ENCODE measurements at places on chromosomes 12 and 14. TPM values are rescaled to one million over a fixed set of nuclear protein-coding genes. Genes with fewer than 3 reads are reported as not detected.

Gene HOXC6
- 0.41 TPM for total RNA-seq

Gene GTF2H3
- total RNA-seq: 13.3 TPM

Gene GDF3
- total RNA-seq: not detected

Gene OR4Q2
- total RNA-seq: not detected

Gene GALNT9
- total RNA-seq: not detected

DNA sequence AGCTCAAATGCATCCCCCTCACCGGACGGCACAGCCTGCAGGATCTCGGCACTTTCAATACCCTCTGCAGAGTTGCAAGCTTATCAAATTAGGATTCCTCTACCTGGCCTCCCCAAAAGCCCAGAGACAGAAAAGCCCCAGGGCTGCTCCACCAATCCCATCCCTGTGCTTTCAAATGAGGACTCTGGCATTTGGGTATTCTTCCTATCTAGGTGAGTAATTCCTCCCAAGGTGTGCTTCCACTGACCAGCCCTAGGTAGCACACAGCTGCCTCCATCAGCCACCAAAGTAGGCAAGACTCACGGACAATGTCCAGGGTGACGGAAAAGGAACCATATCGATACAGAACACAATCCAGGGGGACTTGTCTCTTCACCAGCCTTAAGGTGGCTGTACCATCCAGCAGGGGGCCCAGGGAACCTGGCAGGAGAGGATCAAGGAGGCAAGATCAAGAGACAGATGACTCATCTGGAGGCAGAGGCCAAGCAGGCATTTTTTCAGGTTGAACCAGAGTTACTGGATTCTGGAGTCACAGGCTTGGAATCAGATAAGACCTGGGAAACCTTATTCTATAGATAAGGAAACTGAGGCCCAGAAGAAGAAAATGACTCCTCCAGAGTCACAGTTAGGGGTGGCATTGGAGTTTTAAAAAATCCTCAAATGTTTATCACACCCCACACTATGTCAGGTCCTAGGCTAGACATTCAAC, 9.9 kb downstream of the PMEL start:
- DNase-seq: no peak

DNA sequence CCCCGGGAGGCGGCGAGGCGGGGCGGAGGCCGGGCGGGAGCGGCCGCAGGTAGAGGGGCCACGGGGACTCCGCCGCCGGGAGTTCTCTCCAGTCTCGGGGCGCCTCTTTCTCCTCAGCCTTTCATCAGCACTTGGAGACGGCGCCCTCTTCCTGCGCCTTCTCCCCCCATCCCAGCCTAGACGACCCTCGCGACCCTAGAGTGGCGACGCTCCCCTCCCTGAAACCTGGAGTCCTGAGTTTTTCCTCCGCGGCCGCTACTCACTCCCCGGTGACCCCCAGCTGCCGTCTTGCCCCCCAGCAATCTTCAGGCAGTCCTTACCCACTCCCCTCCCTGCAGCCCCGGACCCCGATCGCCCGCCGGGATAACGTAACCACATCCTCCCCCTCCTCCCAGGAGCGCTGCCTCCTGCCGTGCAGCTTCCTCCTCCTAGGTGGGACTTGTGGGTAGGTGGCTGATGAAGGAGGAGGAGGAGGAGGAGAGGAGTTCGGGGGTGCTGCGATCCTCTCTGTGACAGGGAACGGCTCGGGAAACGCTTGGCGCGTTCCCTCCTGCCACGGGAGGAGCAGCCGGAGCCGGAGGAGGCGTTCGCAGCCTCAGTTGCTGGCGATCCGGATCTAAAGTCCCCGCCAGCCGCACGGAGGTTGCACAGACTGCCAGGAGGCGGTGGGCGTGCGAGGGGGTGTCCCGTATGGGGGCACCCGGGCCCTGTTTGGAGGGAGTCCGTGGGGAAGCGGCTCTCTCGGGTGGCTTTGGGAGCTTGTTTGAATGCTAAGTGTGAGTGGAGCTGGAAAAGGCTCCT, 891 bp downstream of the PLEKHA5 start:
- DNase-seq: peak; percentile 70

DNA sequence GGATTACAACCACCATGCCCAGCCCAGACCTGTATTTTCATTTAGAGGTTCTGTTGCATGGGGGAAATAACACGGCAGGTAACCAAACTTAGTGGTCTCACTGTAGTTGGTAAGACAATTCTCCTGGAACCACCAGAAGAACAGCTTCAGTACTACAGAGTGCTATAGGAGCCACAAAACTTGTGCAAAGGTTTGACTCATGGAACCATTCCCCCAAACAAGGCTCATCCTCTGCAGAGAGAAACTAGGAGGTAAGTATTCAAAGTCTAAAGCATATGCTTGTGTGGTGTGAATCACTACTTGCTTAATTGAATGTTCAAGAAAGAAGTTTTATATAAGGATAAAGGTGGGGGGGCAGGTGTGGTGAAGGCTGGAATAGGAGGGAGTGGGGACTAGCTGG, 58.7 kb downstream of the GNS start:
- no peak for DNase-seq

DNA sequence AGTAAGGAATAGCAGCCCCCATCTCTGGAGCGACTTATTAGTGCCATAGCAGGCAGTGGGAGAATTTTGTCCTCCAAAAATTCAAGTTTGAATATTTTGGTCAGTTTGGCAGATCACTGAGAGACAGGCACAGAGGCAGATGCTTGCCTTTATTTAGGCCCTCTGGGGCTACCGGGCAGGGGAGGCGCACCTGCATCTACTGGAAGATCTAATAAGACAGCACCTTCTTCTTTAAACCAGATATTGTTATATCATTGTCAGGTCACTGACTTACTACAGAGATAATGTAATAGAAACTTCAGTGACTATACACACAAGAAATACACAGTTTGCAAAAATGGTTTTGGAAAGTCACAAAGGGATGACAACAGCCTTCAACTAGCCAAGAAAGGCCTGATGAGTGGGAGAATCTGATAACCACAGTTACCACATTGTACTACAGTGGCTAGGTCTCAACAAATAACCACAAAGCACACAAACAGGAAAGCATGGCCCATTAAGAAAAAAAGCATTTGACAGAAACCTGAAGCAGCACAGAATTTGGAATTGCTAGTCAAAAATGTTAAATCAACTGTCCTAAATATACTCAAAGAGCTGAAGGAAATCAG, 56.8 kb downstream of the CDK17 start:
- DNase-seq: no peak

- DNase-seq: no peak
Observed at GRCh38 chr14:94384342-94384741, 4.1 kb downstream of the SERPINA1 start.

- DNase-seq: no peak
Observed at GRCh38 chr14:71163842-71164629, 256.8 kb downstream of the PCNX1 start.

DNA sequence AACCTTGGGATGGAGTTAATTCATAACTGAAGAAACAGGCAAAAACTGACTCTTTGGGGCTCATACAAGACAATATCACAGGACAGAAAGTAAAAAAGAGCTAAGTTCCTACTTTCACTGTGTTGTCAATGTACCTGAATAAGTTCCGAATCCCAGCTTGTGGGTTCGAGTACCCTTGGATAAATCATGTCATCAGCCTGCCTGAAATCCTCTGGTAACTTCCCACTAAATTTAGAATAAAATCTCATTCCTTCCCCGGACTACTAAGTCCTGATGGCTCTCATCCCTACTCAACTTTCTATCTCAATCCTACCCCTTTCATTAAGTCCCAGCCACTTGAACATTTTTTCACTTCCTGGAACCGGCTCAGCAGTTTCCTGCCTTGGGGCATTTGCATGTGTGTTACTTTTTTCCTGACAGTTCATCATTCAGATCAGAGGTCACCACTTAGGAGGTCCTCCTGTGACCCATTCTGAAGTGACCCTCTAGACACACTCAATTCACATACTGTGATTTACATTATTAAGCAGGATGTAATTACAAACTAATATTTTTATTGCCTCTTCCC, 12.7 kb downstream of the ERP29 start:
- no peak for DNase-seq

- DNase-seq: no peak
Observed at GRCh38 chr14:70901269-70901668, 6.0 kb upstream of the PCNX1 start.

DNA sequence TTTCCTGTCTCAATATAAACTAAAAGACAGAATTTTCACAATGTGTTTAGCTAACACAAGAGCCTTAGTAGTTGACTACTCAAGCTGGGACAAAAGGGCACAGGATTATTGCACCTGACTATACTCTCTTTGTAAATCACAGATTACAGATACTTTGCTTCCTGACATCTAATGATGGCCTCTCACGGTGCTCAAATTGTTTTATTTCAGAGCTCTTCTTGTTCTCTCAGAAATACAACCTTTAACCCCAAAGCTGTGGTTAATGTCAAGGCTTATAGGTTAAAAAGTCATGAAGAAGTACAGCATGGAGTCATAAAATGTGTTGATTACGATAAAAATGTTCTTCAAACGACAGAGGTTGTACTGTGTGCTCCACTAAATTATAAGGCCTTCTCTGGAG, 89.9 kb upstream of the CPNE8 start:
- no peak for DNase-seq

DNA sequence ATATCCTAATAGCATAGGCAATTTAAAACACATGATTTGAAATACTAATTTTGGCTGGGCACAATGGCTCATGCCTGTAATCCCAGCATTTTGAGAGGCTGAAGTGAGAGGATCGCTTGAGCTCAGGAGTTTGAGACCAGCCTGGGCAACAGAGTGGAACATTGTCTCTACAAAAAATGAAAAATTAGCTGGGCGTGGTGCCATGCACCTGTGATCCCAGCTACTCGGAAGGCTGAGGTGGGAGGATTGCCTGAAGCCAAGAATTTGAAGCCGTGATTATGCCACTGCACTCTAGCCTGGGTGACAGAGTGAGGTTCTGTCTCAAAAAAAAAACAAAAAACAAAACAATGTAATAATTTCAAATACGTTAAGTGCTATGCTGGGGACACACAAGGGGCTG, 83.3 kb downstream of the SSPN start:
- DNase-seq: no peak

- no peak for DNase-seq
Observed at GRCh38 chr12:53676656-53677015, 753 bp upstream of the ATP5MC2 start.

- no peak for DNase-seq
Observed at GRCh38 chr14:49240383-49240782, 345.8 kb downstream of the RPS29 start.

DNA sequence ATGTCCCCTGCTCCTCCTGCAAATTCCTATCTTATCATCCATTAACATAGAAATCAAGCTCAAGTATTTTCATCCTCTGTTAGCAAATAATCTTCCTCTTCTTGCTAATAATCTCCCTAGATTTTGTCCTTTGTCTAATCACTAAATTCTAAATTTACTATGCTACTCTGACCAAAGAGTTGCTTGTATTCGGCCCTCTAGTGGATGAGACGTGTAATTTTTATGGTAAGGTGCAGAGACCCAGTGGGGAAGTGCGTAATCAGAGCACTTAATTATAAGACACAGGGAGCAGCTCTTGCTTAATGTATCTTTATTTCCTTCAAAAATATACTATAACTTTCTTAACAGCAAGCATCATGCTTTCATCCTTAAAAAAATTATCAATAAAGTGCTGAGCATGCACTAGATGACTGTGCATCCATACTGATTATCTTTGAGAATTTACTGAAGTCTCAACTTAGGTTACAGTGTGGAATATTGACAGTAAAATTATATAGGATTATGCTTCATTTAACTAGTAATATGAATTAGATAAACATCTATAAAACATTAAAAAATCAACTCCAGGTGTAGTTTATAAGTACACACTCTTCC, 212.6 kb downstream of the SLC16A7 start:
- DNase-seq: no peak

DNA sequence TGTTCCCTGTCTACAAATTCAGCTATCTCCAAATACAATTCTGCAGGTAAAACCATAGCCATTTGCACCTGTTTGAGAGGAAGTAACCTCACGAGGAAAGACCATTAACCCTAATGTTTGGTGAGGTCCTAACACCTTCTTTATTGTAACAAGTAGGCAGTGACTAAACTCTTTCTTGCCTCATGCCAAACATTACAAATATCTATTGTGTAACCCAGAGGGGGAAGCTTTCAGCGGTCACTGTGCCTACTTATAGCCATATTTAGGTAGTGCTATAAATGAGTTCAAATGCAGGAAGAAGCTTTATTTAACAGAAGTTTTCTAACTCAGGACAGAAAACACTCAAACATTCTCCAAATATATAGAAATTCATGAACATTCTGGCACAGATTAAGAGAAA, 252.7 kb downstream of the LRFN5 start:
- DNase-seq: no peak

- DNase-seq: no peak
Observed at GRCh38 chr14:95500201-95500681, 16.2 kb downstream of the SYNE3 start.

- DNase-seq: peak; percentile 89
Observed at GRCh38 chr14:21106498-21107282, 5.8 kb downstream of the TMEM253 start.

DNA sequence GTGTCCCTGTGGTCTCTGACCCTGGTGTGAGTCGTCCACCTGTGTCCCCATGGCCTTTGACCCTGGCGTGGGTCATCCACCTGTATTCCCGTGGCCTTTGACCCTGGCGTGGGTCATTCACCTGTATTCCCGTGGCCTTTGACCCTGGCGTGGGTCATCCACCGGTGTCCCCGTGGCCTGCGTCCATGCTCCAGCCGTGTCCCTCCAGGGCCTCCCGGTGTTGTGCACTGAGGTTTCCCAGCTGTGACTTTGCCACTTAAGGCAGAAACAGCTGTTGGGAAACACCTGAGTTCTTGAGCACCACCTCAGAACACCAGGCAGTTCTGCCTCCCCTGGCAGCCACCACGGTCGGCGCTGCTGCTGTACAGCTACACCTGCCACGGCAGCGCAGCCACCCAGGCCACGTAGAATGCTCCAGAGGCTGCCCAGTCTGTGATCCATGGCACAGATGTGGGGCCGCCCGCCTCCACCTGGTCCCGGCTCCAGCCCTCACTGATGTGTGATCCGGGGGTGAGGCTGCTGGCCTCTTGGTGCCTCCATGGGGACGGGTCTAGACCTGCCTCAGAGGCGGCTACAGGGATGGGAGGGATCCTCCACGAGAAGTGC, 69.1 kb upstream of the GALNT9 start:
- peak; percentile 23 for DNase-seq

GRCh38 chr14:23079716-23080115, 15.2 kb downstream of the ACIN1 start:
- DNase-seq: no peak

GRCh38 chr14:65352964-65353530, 59.5 kb upstream of the FUT8 start:
- DNase-seq: no peak

DNA sequence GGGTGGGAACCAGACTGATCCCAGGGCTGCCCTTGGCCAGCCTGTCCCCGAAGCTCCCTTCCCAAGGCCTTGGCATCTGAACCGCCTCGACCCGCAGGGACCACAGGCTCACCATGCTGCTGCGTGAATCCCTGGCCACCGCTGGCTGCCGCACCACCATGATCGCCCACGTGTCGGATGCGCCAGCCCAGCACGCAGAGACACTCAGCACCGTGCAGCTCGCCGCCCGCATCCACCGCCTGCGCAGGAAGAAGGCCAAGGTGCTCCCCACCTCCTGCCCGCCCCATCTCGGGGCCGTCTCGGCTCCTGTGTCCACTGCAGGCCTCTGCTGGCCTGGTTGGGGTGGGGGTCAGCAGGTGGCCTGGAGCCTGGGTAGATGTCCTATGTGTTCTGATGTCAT, 35.7 kb downstream of the KIF26A start:
- no peak for DNase-seq

- DNase-seq: no peak
Observed at GRCh38 chr14:68975667-68976066, 3.4 kb downstream of the ACTN1 start.

GRCh38 chr14:30551460-30551859, 7.5 kb upstream of the G2E3 start:
- no peak for DNase-seq
